ENCODE measurements at places on chromosomes 4 and X.

- no peak for DNase-seq
Measured at GRCh38 chr4:3436798-3437581, 4.8 kb upstream of the HGFAC start.

DNA sequence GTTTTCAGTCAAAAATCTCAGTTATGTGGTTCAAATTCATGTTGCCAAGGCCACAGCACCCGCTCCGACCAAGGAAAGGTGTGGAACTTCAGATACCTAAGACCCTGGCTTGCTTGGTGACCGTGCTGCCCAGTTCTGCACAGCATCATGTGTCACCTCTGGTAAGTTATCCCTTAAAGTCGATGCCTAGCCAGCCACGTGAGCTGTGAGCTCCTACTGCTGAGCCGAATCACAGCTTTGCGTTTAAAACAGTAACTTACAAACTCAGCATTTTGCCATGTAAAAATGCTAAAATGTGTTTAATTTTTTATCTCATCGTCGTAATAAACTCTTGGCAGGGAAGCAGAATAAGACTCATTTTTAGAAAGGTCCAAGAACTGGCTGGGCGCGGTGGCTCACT, 5.3 kb downstream of the TMEM271 start:
- no peak for DNase-seq

DNA sequence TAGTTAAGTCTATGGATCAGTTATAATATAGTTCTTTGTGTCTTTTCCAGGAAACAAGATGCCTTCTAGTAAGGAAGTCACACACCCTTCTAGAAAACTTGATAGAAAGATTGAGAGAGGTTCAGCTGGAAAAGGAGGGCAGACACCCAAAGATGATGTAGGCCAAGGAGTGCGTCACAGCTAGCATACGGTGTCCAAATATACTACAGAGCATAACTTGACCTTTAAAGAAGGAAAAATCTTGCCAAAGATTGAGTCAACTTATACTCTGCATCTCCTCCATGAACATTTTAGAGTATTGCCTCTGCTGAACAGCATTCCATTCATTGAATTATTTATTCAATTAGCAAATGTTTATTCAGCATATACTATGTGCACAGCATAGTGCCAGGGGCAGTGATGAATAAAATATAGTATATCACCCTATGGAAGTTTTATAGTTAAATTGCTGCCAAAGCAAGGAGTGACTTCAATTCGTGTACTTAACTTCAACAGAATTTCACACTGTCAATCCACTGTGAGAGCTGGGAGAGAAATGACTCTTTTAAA, 51.9 kb upstream of the SLC6A14 start:
- no peak for DNase-seq

DNA sequence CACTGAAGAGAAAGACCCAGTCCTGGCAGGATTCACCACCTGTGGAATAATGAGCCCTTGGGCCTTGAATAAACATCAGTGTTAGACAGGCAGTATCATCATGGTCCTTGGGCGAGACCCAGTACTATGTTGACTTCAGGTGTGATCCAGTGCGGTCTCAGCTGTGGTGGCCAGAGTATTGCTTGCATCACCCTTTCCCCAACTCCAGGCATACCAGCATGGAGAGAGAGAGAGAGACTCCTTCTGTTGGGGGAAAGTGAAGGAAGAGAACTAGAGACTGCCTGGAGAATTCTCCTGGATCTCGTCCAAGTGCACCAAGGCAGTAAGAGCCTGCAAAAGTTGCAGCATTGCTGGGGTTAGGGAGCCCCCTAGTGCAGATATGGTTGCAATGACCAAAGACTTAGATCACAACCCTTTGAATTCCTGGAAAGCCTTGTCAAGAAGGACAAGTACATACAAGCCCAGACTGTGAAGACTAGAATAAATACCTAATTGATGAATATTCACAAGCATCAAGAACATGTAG, 61.1 kb upstream of the VAMP7 start:
- DNase-seq, result peak; percentile 74

GRCh38 chrX:69197690-69198089, 32.4 kb upstream of the PJA1 start:
- no peak for DNase-seq

DNA sequence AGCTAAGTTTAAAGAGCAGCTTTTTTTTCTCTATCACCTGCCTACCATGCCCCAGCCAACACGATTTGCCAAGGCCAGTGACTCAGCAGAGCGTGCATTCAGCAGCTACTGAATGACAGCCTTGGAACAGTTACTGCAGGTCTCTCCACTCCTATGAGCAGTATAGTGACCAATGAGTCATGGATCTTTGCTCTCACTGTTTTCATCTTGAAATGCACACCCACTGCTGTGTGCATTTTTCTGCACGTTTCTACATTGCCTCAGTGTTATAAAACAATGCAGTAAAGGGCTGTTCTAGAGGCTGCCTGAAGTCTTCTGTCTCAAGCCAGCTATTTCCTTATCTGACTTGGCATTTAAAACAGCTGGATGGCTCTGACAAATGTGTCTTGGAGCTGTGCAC, 66.0 kb upstream of the C4orf54 start:
- peak; percentile 92 for DNase-seq

DNA sequence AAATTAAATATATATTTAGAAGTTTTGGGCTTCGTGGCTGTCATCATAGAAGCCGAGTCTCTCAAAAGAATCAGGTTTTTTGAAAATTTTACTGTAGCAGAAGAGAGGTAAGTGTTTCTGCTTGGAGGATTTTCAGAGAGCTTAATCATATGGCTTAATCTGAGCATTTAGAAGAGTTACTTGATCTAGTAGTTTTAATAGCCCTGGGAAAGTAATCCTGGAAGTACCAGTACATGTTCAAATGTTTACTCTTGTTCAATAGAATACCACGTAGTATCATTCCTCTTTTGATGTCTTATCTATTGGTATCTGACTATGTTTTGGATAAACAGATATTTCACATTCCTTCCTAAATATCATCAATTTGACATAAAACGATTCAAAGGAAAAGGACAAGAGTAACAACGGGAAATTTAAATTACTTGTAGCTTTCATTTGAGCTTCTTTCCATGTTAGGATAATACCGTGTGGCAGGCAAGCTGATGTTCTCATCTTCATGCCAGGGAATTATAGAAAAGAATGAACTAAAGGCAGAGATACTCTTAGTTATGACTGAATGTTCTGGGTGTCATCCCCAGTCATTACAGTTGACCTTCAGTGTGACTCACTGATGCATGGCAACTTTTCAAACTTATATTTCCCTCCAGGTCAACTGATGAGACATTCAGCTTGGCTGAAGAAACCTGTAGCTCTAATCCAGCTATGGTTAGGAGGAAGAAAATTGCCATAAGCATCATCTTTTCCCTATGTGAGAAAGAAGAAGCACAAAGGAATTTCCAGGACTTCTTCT, 89.8 kb downstream of the FNIP2 start:
- DNase-seq, result no peak

DNA sequence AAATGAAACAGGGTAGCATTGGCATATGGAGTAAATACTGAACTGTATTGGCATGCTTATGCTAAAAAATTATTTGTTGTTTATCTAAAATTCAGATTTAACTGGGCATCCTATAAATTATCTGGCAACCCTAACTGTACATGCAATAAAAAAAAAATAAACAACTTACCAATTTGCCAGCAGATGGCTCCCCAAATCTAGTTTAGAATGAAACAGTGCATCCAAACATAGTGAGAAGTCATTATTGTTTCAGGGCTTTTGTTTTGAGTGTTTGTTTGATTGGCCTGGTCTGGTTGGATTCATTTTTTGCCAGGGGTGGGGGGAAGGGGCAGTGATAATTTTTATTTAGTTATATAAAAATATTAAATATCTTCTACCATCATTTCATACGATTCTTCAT, 12.8 kb upstream of the NSUN7 start:
- peak; percentile 49 for DNase-seq

- DNase-seq, result no peak
Measured at GRCh38 chr4:2843941-2844584, 419 bp downstream of the ADD1 start.

DNA sequence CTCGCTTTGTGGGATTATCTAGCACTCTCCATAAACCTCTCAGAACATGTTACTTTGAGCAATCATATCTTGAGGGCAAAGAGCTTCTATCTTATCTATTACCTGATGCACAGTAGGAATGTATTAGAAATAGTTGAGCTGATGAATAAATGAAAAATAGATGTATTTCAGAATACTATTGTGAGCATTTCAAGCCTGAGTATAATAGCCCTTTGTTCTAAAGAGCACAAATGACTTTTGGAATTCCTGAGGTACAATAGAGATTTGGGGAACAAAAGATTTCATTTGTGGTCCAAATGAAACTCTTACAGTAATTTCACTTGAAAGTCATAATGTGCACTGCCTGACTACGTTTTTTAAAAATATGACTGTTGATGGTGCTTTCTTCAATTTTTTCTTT, 159.5 kb downstream of the UGT8 start:
- DNase-seq, result no peak

DNA sequence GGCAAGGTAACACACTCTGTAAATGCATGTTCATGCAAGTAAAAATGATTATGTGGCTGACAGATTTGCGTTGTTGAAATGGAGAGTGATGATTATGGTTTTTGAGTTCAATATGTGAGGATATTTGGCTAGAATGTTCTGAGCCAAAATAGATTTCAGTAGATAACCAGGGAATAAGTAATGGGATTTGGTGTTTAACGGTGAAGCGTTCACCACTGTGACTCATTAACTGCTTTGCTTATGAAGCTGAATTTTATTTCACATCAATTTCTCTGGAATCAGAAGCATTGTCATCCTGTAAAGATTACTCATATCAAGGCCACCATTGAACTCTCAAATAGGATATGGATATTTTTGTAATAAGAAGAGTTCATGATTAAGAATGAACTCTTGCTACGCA, 11.7 kb downstream of the AFP start:
- no peak for DNase-seq
